ENCODE measurements at places on chromosomes 11 and 22.

- DNase-seq = no peak
Observed at GRCh38 chr22:19978748-19979147, 37.1 kb upstream of the TXNRD2 start.

GRCh38 chr11:110524238-110524637, 94.5 kb downstream of the FDX1 start:
- DNase-seq = no peak

GRCh38 chr22:46812788-46813187, 50.3 kb downstream of the TBC1D22A start:
- DNase-seq = no peak

GRCh38 chr11:6602096-6602940, 1.1 kb downstream of the RRP8 start:
- no peak for DNase-seq

- DNase-seq = no peak
Observed at GRCh38 chr11:12417691-12418611, 40.6 kb downstream of the PARVA start.

DNA sequence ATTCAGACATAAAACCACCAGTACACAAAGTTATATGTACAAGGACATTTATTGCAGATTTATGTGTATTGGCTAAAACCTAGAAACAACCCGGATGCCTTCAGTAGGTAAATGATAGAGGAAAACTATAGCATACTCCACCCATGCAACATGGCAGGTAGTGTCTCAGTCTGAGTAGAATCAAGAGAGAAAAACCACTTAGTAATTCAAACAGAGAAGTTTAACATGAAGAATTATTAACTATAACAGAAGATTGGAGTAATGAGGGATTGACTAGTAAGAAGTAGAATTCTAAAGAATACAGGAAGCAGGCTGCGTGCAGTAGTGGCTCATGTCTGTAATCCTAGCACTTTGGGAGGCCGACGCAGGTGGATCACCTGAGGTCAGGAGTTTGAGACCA, 16.2 kb upstream of the SPTY2D1 start:
- no peak for DNase-seq

DNA sequence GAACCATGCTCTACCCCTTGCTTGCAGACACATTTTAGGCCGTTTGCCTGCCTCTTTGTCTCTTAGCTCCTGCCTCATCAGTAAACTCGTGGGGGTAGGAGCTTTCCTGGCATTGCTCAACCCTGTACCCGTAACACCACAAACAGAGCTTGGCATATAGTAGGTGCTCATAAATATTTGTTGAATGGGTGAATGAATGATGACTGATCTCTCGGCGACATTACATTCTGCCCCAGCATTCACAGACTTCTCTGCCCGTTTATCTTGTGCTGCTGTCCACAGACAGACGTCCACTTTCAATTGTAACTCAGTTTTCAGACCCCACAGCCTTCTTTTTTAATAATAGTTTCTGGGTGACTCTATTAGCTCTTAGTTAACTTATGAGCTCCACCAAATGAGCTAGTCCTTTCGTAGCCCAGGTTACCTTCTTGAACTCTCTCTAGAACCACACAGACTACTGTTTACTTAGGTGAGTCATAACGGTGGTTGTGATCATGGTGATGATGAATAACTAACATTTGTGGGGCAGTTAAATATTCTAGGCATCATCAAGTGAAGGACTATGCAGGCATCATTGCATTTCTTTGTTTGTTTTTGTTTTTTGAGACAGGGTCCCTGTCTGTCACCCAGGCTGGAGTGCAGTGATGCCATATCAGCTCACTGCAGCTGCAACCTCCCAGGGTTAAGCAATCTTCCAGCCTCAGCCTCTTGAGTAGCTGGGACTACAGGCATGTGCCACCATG, 188.4 kb downstream of the ADAMTS15 start:
- no peak for DNase-seq

GRCh38 chr22:21718499-21718898, 17.1 kb downstream of the YPEL1 start:
- DNase-seq = no peak

DNA sequence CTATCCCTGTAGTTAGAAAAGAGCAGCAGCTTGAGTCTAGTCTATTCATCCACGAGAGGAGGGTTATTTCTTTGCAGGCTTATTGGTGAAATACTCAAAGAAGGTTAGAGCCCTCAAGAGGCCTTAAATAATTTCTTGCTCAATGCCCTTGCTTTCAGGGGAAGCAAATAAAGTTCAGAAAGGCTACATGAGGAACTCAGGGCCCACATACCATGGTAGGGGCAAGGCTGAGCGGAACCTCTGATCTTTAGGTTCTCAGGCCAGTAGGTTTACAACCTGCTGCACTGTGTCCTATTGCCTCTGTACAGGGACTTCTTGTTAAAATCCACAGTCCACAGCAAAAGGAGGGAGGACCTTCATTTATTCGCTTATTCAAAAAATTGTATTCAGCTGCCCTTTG, 101.7 kb downstream of the ADAMTS15 start:
- no peak for DNase-seq

GRCh38 chr11:64089493-64089892, 53.8 kb downstream of the FLRT1 start:
- DNase-seq = no peak

DNA sequence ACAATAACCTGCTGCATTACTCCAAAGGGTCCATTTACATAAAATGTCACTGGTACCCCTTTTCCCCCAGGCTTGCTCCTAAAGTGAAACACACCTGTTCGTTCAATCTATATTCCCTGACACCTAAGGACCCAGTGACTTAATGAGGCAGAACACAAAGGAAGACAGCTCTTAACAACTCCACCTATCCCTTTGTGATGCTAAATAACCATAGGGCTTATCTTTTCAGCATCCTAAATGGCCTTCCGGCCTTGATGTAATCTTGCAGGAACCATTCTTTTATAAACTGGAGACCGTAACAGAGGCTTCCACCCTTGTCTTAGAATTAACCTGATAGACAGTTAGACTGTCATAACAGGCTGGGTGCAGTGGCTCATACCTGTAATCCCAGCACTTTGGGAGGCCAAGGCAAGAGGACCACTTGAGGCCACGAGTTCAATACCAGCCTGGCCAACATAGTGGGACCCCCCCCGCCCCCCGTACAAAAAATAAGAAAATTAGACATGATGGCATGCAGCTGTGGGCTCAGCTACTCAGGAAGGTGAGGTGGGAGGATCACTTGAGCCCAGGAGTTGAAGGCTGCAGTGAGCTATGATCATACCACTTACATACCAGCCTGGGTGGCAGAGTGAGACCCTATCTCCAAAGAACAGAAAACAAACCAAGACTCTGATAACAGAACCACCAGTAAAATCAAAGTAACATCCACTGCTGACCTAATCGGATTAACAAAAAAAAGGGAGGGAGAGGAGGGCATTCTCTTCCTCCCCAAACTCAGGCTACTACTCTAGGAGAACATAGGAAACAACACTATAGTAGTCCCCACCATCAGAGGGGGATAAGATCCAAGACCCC, 5.1 kb downstream of the CHEK2 start:
- no peak for DNase-seq

All from DND-41 (cell line).